ENCODE measurements at places on chromosomes 7 and 10.

GRCh38 chr10:77834540-77834939, 92.0 kb downstream of the DLG5 start:
- no peak for DNase-seq

DNA sequence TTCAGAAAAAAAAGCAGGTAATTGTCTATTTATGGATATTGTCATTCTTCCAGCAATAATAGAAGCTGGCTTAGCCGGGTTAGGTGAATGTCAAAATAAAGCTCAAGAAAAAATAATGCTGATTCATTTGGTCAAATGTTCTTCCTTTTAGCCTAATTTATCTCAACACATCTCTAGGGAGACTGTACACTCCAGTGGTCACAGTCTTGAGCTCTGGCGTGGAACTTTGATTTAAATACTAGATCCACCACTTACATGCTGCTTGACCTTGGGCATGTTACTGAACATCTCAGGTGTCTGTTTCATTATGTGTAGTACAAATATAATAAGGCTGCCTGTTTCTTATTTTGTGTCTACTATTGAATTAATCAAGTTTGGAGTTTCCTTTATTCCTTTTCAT, 22.0 kb downstream of the PRTFDC1 start:
- DNase-seq = no peak

DNA sequence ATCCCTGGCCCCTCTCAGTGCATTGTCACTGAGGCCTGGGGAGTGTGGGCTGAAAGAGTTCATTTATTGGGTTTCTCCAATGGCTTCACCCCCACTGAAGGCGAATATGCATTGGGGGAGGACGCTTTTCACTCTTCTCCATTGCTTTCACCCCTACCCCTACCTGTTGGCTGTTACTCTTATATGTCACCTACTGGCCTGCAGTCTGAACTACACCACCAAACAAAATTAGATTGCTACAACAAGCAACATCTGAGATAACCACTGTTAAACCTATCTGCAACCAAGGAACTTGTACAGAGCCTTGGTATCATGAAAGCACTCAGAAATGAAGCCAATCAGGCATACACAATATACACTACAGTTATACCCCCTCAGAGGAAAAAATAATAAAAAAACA, 203.7 kb downstream of the REEP3 start:
- DNase-seq = no peak

DNA sequence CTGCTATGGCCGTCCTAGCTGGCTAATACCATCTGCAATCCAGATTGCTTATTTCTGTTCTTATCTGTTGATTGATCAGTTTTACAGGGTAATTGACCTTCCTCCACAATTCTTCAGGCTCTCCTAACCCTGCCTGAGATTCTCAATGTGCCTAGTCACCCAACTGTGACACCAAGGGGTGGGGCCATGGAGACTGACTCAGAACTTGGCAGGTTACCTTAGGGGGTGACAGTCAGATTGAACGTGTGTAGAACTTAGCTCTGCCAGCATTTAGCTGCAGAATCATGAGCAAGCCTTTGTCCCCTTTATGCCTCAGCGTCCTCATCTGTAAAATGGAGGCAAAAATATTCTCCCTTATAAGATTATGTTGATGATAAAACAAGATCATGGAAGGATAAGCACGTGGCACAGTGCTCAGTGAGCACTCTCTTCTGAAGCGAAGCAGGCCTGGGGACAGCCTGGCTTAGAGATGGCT, 19.1 kb upstream of the LEP start:
- no peak for DNase-seq

DNA sequence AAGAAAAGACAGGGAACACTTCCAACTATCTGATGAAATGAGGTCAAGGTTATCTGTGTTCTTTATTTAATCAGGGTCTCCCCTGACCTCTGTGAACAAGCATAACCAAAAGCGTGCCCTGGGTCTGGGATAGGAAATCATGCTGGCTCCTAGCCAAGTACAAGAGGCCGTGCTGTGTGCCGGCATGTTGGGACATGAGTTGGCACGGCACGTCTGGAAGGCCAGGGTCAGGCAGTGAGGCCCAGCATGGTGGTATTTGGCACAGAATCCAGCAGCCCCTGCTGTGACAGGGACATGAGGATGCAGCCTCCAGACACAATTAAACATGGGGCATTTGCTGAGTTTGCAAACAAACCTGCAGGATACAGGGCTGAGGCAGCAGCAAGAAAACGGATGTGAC, 320.4 kb downstream of the PLXNA4 start:
- no peak for DNase-seq

GRCh38 chr10:91924212-91925021, 847 bp downstream of the BTAF1 start:
- DNase-seq = no peak

GRCh38 chr10:86180861-86181260, 185.7 kb downstream of the GRID1 start:
- DNase-seq = no peak

GRCh38 chr7:112503361-112503972, 22.7 kb downstream of the LSMEM1 start:
- DNase-seq = no peak

DNA sequence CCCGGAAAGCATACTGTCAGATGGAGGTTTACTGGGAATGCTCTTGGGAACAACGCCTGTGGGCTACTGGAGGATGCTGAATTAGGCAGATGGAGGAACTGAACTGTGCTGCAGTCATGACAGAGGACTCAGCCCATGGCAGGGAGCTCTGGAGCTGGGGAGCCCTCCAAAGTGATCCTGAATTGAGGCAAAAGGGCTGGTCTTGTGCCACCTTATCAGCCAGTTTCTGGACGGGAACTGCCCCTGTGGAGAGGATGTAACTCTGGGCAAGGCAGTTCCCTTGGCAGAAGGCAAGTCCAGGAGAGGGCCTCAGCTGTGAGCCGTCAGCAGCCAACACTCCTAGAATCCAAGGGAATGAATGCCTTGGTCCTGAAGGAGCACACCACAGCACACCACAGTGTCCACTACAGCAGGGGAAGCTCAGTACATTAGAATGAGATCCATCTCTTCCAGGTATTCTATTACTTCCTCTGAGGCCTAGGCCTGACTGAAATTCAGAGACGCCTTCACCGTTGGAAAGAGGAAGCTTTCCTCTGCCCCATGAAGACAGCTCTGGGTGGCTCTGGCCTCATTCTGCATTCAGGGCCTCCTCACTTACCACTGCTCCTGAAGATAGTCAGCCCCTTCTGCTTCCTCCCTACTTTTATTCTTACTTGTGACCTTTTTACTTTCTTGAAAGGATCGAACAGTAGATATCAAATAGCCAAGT, 139.6 kb upstream of the GPR26 start:
- DNase-seq = no peak
